Natural killer cell treated with Interleukin-12 subunit alpha and Interleukin-12 subunit beta and Interleukin-15 and Interleukin-18, amount 100 ng/mL, for 72 hours (primary cell): ENCODE measurements at places on chromosomes 7 and 10. TPM values are rescaled to one million over a fixed set of nuclear protein-coding genes. Genes with fewer than 3 reads are reported as not detected.
A peak's percentile ranks its signal among the peaks of the same experiment; 100 is the strongest.

Gene ARMC3
- total RNA-seq, result not detected

Gene FXYD4
- total RNA-seq, result not detected

GRCh38 chr10:74932648-74933047 lies 106.2 kb downstream of the KAT6B start:
- no peak for DNase-seq

GRCh38 chr10:60140651-60141632 lies 234.6 kb upstream of the CCDC6 start:
- DNase-seq, result no peak

DNA sequence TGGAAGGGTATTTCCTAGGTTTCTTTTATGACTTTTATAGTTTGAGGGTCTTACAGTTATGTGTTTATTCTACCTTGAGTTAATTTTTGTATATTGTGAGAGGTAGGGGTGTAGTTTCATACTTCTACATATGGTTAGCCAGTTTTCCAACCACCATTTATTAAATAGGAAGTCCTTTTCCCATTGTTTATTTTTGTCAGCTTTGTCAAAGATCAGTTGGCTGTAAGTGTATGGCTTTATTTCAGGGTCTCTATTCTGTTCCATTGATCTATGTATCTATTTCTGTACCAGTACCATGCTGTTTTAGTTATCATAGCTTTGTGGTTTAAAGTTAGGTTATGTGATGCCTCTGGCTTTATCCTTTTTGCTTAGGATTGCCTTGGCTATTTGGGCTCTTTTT lies 71.9 kb upstream of the CC2D2B start:
- DNase-seq, result no peak

DNA sequence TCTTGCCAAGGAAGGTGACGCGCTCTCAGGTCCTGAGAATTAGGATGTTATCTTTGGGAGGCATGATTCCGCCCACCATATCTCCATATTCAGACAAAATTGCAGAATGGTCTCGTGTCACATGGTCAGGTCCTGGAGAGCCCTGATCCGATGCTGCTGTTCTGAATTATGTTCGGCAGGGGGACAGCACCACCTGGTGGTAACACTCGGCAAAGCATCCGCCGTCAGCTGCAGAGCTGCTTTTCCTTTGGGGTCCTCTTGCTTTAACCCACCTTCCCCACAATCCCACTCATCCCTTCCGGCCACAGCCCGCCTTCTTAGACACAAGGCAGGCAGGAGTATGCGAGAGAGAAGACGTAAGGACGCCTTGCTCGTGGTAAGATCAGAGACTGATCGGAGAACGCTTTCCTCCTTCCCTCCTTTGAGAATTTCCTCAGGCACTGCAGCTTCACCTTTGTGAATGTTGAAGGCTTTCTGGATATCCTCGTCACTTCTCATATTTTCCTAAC lies 327.8 kb upstream of the C7orf33 start:
- peak; percentile 65 for DNase-seq
